Activated naive CD4-positive, alpha-beta T cell treated with anti-CD3 and anti-CD28 coated beads, Interleukin-2, amount 50 U/mL, for 72 hours (primary cell): ENCODE measurements at places on chromosomes 12 and 14. TPM values are rescaled to one million over a fixed set of nuclear protein-coding genes. Genes with fewer than 3 reads are reported as not detected.

DNA sequence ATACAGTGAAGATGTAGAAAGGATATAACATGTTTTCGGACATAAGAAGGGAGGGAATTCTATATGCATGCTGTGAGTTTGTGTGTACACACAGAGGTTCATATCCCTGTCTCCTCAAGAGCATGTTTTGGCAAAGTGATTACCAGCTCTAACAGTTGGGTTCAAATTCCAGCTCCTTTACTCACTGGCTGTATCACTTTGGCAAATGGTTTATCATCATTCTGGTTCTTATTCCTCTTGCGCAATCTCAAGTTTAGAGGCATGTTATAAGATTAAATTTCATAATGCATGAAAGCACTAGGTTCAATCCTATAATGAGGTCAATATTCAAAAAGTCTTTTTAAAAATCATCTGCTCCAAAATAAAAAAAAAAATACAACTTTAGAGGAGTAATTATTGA lies 107.7 kb upstream of the LRFN5 start:
- DNase-seq, result no peak

Gene DCN
- not detected for total RNA-seq

- DNase-seq, result no peak
Observed at GRCh38 chr14:95043314-95043713, 114.0 kb downstream of the DICER1 start.

DNA sequence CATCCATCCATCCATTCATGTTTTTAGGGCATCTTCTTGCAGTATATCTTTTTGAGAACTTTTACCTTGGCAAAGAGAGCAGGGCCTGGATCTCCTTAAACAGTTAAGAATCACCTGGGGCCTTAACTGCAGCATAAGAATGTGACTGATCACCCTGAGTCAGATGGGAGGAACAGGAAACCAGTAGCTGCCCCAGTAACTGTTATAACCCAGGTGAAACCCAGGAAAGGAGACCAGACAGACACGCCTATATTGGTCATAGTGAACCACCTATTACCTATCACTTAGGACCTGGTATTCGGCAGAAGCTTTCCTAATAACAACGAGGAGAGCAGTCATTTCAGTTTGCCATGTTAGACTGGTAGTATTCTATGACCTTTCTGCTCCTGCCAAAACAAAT lies 43.4 kb upstream of the NR2C1 start:
- DNase-seq, result no peak

DNA sequence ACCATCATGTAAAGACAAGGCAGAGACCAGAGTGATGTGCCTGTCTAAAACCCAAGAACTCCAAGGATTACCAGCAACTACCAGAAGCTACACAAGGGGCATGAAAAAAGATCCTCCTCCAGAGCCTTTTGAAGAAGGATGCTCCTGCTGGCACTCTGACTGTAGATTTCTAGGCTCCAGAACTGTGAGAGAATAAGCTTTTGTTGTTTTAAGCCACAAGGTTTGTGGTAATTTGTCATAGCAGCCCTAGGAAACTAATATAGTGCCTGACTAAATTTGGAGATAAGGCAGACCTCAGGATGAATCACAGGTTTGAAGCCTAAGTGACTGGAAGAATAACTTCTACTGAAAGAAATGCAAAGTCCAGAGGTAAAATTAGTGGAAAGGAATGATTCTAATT lies 132.9 kb downstream of the CEP83 start:
- DNase-seq, result peak; percentile 13

DNA sequence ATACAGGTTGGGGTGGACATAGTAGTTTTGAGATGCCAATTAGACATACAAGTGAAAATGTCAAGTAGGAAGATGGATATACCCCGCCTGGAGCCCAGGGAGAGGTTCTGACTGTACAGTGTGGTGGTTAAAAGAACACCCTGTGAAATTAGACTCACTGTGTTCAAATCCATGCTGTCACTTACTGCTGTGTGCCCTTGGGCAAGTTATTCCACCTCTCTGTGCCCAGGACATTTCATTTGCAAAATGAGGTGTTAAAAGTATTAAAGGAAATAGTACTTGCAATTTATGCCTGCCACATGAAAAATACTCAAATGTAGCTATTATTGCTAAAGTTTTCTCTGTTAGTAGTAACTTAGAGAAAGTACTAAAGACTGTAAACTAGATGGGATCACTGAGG lies 18.5 kb downstream of the GALNT4 start:
- DNase-seq, result no peak

Gene CPNE8
- 7.2 TPM for total RNA-seq

GRCh38 chr14:67666750-67667449 lies 7.5 kb downstream of the VTI1B start:
- DNase-seq, result no peak

Gene HOXC11
- total RNA-seq, result not detected

DNA sequence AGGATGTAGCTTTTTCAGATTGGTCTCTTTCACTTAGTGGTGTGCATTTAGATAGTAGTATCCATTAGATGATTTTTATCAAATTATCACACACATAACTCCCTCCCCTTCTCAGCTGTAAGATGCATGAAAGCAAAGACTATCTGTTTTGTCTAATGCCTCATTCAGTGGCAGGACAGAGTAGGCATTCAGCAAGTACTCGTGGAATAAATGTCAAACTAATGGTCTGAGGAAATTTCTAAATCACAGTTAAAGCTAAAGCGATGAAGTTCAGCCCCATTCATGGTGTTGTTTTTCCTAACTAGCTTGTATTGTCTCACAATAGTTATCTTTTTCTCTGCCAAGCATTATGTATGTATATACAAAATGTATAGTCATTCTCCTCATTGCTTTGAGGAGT lies 16.1 kb downstream of the CCNK start:
- DNase-seq, result no peak

Gene OR4K17
- total RNA-seq, result not detected

Gene RGS6
- total RNA-seq, result 0.61 TPM

Gene IL22
- not detected for total RNA-seq

Gene RPL10L
- total RNA-seq, result not detected

DNA sequence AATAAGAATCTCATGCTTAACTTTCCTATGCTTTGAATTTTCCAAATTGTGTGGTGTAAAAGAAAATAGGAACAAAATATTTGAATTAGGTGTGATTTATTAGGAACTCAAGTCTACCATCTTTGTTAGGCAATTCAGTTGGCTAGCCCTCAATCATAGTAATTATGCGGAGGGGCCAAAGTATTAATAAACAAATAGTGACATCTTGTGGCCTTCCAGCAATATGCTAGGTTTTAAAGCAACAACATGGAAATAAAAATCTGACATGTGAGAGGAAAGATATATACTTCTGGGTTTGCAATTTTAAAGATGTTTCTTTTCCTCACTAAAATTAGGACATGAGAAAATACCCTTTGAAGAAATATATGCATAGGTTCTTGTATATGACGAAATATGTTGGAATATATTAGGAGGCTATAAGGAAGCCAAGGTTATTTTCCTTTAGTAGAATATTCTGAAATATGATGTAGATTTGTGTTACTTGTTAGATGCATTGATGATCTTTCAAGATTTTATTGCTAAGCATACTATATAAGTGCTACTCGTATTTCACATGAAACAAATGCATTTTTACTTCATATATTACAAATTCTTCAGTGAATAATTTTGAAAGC lies 200.4 kb downstream of the PTPRO start:
- no peak for DNase-seq

Gene ACRBP
- 2.1 TPM for total RNA-seq

DNA sequence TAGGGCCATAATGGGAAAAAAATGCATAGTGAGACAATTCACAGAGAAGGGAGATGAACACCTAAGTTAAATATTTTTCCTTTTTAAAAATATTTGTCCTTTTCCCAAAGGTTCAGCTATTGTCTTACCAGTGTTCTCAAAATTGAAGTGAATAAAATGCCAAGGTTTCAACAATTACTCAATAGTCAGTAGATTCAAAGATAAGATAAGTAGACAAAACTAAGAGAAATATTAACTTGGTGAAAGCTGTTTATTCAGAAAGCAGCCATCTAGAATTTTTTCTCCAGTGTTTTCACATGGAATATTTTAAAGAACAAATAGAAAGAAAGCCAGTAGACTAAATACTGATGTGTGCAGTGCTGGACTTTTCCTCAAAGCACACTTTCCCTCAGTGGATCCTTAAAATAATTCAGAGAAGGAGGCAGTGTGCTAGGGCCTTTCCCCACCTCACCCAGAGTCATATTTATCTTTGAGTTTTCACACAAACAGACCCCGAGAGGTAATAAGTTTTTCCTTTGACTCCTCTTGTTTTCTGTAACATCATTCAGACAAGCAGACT lies 144.5 kb upstream of the PLEKHG7 start:
- no peak for DNase-seq

DNA sequence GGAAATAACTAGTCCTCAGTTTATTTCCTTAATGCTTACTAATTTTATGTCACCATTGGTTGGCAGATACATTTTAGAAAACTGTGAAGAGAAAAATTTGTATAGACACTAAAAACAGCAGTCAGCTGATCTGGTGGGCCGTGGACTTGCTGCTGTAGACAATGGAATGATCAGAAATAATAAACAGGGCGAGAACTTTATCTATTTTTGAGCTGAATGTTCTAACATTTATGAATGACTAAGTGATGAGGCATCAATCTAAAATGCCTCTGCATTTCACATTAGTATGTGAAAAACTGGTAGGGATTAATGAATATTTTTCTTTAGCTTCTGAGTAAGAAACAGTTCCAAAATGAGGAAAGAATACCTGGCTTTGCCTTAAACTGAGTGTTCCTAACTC lies 24.8 kb upstream of the PKP2 start:
- DNase-seq, result no peak

Gene TSHR
- total RNA-seq, result not detected

DNA sequence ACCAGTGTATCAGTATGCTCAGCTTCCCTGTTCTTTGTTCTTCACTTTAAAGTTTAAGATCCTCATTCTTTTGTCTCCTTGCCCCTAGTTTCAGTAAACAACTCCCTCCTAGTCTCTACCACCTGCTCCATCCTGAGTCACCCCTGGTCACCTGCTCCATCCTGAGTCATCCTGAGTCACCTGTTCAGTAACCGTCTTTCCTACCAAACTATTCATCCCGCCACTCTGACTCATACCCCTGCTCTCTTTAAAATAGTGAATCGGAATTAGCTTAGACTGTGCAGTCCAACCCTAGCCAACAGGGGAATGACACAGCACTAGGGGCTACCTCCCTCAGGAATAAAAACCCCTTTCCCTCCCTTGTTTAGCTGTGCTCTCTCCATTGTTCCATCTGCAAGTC lies 888.1 kb upstream of the MDGA2 start:
- no peak for DNase-seq

Gene KRT6A
- not detected for total RNA-seq

Gene ARHGAP9
- total RNA-seq, result 195 TPM

GRCh38 chr14:71625175-71625574 lies 307.1 kb upstream of the RGS6 start:
- DNase-seq, result no peak
